ENCODE measurements at places on chromosomes 4 and X. TPM values are rescaled to one million over a fixed set of nuclear protein-coding genes. Genes with fewer than 3 reads are reported as not detected.

Gene CDKL2
- 0.84 TPM for total RNA-seq

Gene STAP1
- not detected for total RNA-seq

Gene LYAR
- total RNA-seq = 27.4 TPM

Gene ARHGAP36
- not detected for total RNA-seq

Gene TMPRSS11D
- total RNA-seq = not detected

Gene FSTL5
- 0.05 TPM for total RNA-seq

Gene ZNF185
- 7.2 TPM for total RNA-seq

Gene CXCL1
- total RNA-seq = 9.1 TPM

Gene RHOXF1
- not detected for total RNA-seq

Gene YTHDC1
- 32.7 TPM for total RNA-seq

Gene SMR3A
- not detected for total RNA-seq

Gene HTRA3
- 13.8 TPM for total RNA-seq

Gene UPF3B
- 19.9 TPM for total RNA-seq

Gene SPANXN3
- total RNA-seq = not detected

Gene ATOH1
- not detected for total RNA-seq

Gene PPP1R2C
- total RNA-seq = not detected

Gene VEGFC
- total RNA-seq = 14.7 TPM

Gene CYSLTR1
- total RNA-seq = not detected

Gene BMPR1B
- total RNA-seq = 5.0 TPM

Gene ANKRD50
- total RNA-seq = 5.2 TPM

Gene SFRP2
- total RNA-seq = not detected

Gene PAGE4
- not detected for total RNA-seq

Gene EBP
- 155 TPM for total RNA-seq

Gene CDK16
- 109 TPM for total RNA-seq

Gene SPACA5
- total RNA-seq = not detected

Gene ODAM
- total RNA-seq = not detected

Gene PABPC1L2A
- not detected for total RNA-seq

Gene SLC16A2
- 24.3 TPM for total RNA-seq

Gene FAM156B
- total RNA-seq = 8.5 TPM

Gene NHS
- total RNA-seq = 5.6 TPM

Gene ASMT
- 0.28 TPM for total RNA-seq

Data from A549 treated with CORT108297 at 1 μM for 4 hours (cell line).